Left ventricle myocardium inferior (tissue), 1 donor: ENCODE measurements at places on chromosomes 13 and 19. TPM values are rescaled to one million over a fixed set of nuclear protein-coding genes. Genes with fewer than 3 reads are reported as not detected.

PLEKHF1 gene
- total RNA-seq = 27.8 TPM

DAND5 gene
- 12.7 TPM for total RNA-seq

LINGO3 gene
- not detected for total RNA-seq

ELSPBP1 gene
- total RNA-seq = not detected

ZNF587B gene
- 6.7 TPM for total RNA-seq

AMER2 gene
- not detected for total RNA-seq

HIPK4 gene
- not detected for total RNA-seq

ZNF486 gene
- total RNA-seq = 1.3 TPM

COX6B2 gene
- total RNA-seq = not detected

ZNF763 gene
- total RNA-seq = 3.1 TPM

RUBCNL gene
- total RNA-seq = 0.38 TPM

C19orf85 gene
- not detected for total RNA-seq

TMPRSS9 gene
- total RNA-seq = not detected

PRR20D gene
- total RNA-seq = not detected

WDR88 gene
- not detected for total RNA-seq

KCNC3 gene
- total RNA-seq = 2.6 TPM

NCCRP1 gene
- not detected for total RNA-seq

DPY19L3 gene
- total RNA-seq = 5.2 TPM
